Gastrocnemius medialis (tissue), 4 donors: ENCODE measurements at places on chromosomes 13 and 19. TPM values are rescaled to one million over a fixed set of nuclear protein-coding genes. Genes with fewer than 3 reads are reported as not detected.

The ZNF486 gene
- 0.55 TPM for total RNA-seq

The ADAMTSL5 gene
- total RNA-seq: 6.5 TPM

The RELB gene
- total RNA-seq: 21.5 TPM

The GRIK5 gene
- total RNA-seq: 0.20 TPM

The IRGC gene
- not detected for total RNA-seq

DNA sequence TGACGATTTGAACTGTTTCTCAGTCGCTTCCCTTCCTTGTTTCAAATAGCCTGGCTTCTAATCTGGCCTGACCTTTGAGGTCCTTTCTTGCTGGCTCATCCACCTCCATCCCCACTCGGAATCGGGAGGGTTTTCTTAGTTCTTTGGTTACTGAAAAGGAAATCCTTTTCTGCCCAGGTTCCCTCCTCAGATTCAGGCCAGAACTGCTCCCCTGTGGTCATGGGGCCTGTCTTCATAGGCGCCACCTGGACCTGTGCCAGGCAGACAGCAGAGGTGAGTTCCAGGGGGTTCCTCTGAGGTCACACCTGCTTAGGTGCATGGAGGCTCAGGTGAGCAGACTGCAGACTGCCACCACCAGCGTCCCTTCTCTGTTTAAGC lies 62.4 kb downstream of the AKAP11 start:
- H3K4me3 ChIP-seq: no peak overlapping the region
- no peak for DNase-seq
- H3K4me1 ChIP-seq: no peaks in the 10 kb centered on the region
- H3K27me3 ChIP-seq: no peaks in the 10 kb centered on the region
- no peaks in the 10 kb centered on the region for H3K36me3 ChIP-seq

DNA sequence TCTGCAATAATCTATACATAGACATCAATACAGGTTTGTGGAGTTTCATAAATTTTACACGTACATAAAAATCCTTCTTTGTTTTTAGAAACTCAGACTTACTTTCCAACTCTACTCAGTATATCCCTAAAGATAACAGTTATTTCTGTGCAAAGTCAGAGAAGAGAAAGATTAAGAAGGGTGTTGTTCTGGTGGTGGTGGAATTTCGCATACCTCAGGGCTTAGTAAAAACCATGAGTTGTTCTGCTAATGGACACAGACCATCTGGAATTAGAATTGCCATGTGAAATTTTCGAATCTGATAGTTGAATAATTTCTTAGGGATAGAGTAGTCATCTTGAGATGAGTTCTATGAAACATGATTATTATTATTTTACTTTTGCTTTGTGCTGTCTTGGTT lies 102.7 kb downstream of the ZAR1L start:
- peaks cover 2% of the 10 kb centered on the region for H3K4me1 ChIP-seq
- DNase-seq: no peak
- H3K36me3 ChIP-seq: no peaks in the 10 kb centered on the region
- H3K27me3 ChIP-seq: no peaks in the 10 kb centered on the region
- H3K4me3 ChIP-seq: no peak overlapping the region

- peaks cover 86% of the 10 kb centered on the region for H3K27me3 ChIP-seq
- H3K4me1 ChIP-seq: peaks cover 7% of the 10 kb centered on the region
- H3K36me3 ChIP-seq: no peaks in the 10 kb centered on the region
- no peak overlapping the region for H3K4me3 ChIP-seq
Measured at GRCh38 chr19:41932720-41933332, 4.6 kb upstream of the ERFL start.

- H3K36me3 ChIP-seq: no peaks in the 10 kb centered on the region
- no peaks in the 10 kb centered on the region for H3K4me1 ChIP-seq
Measured at GRCh38 chr13:80642641-80643040, 301.7 kb upstream of the SPRY2 start.

DNA sequence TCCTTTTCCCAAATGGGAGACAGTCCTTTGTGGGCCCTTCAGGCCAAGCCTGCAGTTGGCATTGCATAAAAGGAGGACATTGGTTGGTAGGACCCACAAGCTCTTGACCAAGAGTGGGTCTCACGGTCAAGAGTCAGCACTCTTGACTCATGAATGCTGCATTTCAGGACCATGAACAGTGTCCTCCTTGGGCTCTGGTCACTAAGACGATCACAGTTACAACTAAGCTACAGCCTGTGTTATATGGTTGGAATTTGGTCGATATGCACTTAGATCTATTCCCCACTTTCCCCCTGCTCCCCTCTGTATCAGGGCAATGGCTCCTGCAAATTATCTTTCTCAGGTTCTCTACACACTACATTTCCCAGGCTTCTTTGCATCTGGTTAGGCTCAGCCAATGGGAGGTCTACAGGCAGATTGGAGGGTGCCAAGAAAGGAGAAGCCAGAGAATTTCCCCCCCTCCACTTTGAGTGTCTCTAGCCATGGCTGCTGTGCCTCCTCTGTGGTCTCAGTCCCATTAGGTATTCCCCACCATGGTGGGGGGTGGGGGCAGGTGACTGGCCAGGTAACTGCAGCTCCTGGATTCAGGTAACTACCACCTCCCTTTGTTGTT lies 3.1 kb upstream of the OLFM2 start:
- no peak overlapping the region for H3K27ac ChIP-seq
- H3K4me3 ChIP-seq: no peak overlapping the region
- peaks cover 3% of the 10 kb centered on the region for H3K4me1 ChIP-seq
- no peak for DNase-seq

- no peaks in the 10 kb centered on the region for H3K4me1 ChIP-seq
- H3K27ac ChIP-seq: no peak overlapping the region
- no peaks in the 10 kb centered on the region for H3K27me3 ChIP-seq
- H3K36me3 ChIP-seq: no peaks in the 10 kb centered on the region
- H3K4me3 ChIP-seq: no peak overlapping the region
- no peak for DNase-seq
Measured at GRCh38 chr13:104086759-104087158, 1020.5 kb upstream of the SLC10A2 start.
